Fibroblast of skin of back (primary cell): ENCODE measurements at places on chromosomes 3 and 15.

DNA sequence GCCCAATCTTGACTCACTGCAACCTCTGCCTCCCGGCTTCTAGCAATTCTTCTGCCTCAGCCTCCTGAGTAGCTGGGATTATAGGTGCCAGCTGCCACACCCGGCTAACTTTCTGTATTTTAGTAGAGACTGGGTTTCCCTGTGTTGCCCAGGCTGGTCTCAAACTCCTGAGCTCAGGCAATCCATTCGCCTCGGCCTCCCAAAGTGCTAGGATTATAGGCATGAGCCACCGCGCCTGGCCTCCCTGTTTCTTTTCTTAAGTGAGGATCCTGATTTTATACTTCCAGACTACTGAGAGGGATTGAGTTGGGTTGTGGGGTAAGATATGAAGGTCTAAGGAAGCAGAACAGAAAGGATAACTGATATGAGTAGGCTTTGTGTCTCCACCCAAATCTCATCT is 106.8 kb downstream of the CNTN3 start:
- DNase-seq: no peak

DNA sequence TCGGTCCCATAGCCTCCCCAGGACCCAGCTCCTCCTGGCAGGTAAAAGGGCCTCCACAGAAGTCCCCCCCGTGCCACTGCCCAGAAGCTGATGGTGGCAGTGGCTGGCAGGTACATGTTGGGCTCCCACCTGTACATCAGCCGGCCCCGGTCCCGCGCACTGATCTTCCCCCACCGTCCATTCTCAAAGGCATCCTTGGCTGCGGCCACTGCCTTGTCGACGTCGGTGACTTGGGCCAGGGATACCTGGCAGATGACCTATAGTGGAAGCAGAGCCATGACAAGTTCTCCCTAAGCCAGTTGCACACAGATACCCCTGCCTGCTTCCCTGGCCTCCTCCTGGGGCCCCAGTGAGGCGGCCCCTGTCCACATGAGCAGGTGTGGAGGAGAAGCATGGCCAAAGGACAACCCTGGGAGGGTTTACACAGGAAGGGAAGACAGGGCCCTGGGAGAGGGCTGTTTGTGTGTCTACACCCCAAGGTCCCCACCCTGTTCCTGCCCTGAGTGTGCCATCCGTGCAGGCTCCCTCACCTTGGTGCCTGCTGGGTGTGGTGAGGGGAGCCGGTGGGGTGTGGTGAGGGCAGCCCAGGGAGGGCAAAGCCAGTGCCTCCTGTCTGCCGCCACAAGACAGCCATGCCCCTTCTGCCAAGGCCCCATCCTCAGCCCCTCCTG is 44.8 kb downstream of the ALDH1L1 start:
- DNase-seq: no peak

DNA sequence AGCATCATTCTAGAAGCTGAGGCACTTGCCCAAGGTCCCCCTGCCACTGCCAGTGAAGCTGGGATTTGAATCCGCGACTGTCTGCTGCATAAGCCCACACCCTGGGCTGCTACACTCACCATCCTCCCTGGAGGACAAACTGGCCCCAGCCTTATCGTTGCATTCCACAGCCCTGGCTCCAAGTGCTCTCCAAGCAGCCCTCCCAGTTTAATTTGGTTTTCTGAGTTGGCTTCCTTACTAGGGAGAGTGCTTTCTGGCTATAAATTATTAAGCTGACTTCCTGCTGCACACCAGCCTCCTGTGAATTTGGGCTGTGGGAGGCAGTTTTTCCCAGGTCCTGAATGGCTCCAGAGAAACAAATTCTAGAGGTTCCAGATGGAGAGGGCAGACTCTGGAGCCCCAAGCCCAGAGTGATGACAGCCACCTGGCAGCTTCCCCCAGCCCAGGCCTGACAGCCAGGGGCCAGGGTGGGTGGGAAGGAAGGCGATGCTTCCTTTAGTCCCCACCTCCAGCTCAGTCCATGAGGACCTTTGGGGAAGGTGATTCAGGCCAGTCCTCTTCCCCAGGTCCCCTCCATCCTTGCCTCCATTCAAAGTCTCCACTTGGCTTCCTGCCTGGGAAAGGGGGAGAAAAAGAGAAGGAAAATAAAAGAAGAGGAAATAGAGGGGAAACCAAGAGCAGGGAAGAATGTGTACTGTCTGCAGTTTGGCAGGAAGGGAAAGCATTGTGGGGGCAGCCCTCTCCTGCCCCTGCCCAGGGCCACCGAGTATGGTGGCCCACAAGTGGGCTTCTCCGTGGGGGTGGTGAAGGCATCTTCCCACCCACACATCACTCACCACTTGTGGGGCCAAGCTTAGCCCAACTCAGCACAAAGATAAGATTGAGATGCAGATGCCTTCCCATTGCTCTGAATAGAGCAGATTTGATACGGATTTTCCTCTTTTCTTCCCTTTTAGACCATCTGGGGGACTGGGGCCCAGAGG is 69.6 kb downstream of the SEMA5B start:
- DNase-seq: no peak

DNA sequence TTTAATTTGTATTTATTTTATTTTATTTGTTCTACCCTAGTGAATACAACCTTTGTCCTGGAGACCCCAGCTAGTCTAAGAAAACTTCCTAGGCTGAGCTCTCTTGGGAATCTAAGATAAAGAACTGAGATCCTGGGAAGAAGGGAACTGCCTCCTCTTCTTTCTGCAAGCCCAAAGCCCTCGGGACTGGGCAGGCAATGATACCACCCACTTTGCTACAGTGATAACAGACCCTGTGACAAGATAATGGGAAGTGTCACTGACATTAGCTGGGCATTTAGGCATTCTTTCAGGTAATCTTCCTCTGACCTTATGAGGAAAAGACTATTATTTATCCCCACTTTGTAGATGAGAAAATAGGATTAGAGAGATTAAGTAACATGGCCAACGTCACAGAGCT is 15.1 kb downstream of the TYRO3 start:
- DNase-seq: no peak

GRCh38 chr3:39154280-39155021 is 1.1 kb upstream of the CSRNP1 start:
- peak; percentile 37 for DNase-seq

DNA sequence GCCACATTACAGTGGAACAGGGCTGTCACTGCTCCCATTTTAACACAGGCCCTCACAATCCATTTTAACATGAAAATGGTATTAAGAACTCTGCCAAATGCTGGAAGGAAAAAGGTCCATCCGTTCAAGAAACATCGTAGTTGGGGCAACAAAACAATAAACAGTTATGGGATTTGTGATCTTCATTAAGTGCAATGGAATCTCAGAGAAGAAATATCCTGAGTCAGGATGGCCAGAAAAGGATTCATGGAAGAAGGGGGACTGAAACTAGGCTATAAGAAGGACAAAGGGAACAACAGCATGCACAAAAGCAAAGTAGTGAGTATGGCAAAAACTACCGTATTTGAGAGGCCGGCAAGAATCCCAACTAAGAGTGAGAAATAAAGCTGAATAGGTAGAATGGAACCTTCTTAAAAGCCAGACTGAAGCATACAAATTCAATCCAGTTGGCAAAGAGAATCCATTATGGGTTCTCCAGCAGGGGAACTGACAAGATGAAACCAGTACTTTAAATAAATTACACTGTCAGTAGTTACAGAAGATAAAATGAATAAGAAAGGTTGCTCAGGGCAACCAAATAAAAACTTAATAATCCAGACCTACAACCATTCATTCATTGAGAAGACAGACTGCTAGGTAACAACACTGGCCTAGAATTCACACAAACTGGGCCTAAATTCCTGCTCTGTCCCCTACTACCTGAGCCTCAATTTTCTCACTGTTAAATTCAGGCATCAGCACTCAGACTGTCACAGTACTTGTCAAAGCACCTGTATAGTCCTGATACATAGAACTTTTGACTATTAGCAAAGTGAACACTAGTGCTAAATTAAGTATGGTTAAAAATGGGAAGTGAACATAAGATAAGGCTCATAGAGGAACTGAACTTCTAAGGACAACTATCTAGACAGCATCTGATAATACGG is 6.3 kb downstream of the TBL1XR1 start:
- DNase-seq: peak; percentile 17

- no peak for DNase-seq
Observed at GRCh38 chr3:124847051-124847450, 40.1 kb downstream of the ITGB5 start.

- no peak for DNase-seq
Observed at GRCh38 chr15:57920911-57921310, 144.6 kb downstream of the ALDH1A2 start.

DNA sequence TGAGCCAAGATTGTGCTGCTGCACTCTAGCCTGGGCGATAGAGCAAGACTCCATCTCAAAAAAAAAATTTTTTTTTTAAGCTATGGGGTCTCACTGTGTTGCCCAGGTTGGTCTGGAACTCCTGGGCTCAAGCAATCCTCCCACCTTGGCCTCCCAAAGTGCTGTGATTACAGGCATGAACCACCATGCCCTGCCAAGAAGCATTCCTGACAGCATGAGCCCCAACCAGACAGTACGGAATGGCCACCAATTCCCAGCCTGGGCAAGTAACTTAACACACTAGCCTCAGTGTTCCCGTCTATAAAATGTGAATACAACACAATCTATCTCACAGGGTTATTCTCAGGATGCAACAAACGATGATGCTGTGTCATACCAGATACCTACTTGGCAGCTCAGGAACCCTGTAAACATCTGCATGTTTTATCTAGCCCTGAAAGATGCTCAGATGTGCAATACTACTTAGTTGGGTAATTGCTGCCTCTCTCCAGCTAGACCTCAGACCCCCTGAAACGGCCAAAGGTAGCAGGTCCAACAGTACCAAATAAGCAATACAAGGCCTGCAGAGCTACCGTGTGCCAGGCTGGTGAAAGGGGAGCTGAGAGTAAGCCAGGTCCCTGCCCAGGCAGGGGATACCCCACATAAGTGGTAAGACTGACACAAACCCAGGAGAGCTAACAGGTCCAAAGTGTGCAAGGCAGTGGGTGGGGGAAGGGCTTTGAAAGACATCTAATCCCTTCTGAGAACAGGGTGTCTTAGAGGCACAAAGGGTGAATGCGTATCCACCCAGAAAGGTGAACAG is 1.9 kb downstream of the TKT start:
- DNase-seq: no peak

DNA sequence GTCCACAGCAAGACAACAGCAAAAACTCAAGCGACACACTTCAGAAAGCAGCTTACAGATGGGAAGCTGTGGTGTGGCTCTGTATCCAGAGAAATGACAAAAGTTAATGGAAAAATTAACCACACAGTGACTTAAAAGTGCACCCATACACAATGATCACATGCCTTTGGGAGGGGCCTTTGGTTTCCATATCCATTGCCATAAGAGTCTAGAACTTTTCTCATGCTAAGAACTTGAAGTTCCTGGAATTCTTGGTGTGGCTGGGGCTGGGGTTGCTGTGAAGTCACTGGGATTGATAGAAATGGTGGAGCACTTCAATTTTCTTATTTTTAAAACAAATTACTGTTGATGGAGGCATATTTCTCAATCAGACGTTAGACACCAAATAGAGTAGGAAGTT is 108.6 kb upstream of the FEZF2 start:
- DNase-seq: no peak
